ENCODE measurements at places on chromosomes 5 and 9.

DNA sequence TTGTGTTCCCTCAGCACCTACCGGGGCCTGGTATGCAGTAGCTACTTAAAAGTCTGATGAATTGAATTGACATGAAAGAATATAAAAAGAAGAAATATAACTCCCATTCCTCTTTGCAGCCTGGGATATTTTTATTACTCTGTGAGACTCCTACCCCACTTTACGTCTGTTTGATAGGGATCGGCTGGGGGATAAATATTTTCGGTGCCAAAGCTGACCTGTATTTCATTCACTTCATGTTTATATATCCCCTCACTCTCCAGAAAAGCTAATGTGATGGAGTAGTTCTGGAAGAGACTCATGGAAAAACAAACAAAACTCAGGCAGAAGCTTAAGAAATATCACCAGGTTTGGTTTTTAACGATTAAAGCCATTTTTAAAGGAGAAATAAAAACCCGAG is 108.2 kb upstream of the TBC1D2 start:
- no peak for DNase-seq

GRCh38 chr5:135233477-135233876 is 165.6 kb downstream of the MACROH2A1 start:
- no peak for DNase-seq

- no peak for DNase-seq
Measured at GRCh38 chr5:94692581-94692980, 74.1 kb downstream of the SLF1 start.

DNA sequence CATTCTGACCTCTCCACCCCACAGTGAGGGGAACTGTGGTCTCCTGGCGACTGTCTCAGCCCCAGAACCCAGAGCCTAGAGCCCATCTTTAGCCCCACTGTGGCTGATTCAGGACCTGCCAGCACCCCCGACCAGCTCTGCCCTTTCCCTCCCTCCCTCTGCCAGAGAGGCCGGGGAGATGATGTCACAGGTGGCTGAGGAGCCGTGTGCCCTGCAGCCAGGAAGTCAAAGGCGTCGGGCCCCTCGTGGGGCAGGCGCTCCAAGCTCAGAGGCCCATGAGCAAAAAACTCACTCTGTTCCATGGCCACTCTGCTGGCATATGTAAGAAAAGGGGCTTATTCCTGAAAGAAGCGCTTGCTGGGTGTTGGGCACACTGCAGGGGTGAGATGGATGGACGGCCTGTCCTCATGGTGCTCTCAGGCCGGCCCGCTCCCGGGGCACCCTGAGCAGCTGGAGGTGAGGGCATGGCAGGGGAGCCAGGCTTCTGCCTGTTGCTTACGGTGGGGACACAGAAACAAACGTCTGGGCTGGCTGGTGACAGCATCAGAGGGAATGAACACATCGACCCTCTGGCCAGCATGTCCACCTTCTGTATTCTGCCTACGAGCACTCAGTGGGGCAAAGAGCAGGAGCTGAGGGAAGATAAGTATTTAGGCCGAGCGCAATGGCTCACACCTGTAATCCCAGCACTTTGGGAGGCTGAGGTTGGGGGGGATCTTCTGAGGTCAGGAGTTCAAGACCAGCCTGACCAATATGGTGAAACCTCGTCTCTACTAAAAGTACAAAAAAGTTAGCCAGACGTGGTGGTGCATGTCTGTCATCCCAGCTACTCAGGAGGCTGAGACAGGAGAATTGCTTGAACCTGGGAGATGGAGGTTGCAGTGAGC is 41.1 kb downstream of the LAMC3 start:
- no peak for DNase-seq

DNA sequence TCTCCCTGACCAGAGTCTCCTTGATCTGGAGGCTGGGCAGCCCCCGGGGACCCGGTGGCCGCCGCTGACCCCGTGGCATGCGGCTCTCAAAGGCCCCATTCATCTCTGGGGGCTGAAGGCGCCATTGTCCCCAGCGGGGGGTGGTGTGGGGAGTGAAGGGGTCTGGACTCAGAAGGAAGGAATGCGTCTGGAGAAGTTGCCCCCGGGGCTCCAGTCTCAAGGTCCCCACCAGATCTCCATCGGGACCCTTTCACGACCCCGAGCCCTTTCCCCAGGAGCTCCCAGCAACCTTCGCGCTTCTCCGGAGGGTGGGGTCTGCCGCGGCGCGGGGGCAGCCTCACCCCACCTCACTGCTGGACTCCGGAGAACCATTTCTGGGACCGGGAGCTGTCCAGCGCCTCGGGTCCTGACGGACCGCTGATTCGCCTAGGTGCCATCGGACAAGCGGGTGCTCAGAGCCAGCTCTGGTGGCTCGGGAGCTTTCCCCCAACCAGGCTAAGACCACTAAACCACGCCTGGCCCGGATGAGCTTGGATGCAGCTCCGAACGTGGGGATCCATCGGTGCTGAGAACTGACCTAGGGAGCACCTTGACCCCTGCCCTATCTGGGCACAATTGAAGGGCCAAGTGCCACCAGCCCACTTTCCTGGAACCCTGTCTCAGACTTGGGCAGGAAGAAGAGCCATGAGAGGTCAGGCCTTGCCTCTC is 5.1 kb upstream of the PCDH1 start:
- no peak for DNase-seq

- no peak for DNase-seq
Measured at GRCh38 chr5:111309384-111309783, 85.2 kb downstream of the CAMK4 start.

DNA sequence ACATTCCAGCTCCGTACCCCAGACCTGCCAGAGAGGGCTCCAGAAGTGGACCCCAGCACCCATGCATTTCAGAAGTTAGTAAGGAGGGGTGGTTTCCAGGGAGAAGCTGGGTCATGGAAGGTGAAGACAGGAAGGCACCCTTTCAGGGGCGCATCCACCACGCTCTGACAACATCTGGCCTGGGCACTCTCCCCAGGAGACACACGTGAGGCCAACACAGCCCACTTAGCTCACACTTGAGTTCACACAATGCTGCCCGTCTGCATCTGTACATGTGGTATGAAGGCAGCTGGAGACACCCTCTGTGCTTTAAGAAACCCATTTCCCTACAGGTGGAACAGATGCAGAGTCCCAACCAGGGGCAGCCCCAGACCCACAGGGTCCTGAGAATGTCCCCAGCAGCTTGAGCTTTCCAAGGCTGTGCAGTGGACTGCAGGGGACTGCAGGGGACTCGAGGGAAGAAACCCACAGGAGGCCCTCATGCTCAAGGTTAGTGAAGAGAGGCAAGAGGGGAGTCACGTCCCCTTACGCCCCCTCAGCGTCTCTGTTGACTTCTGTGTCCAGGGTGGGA is 326.8 kb upstream of the IRX1 start:
- no peak for DNase-seq

- DNase-seq: no peak
Measured at GRCh38 chr5:122499585-122499984, 187.5 kb downstream of the SNCAIP start.

DNA sequence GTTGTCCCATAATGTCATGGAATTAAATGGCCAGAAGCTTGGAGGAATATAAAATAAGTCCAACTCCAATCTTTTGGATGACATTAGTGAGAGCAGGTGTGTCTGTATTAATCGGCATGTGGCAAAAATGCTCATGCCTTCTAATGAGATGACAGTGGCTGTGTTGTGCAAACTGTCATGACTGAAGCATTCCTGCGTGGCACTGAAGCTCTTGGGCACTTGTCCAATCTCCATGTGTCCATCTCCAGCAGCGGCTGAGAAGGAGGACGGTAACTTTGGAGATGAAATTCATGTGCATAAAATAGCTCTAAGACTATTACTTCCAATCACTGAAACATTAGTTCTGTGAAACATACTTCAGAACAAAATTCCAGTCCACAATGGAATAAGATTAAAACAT is 697.5 kb upstream of the GRAMD2B start:
- DNase-seq: no peak

GRCh38 chr9:34519321-34520020 is 3.3 kb downstream of the ENHO start:
- DNase-seq: no peak

GRCh38 chr5:131475541-131475941 is 159.5 kb downstream of the RAPGEF6 start:
- DNase-seq: no peak

- DNase-seq: no peak
Measured at GRCh38 chr5:130164966-130165365, 260.7 kb downstream of the CHSY3 start.

DNA sequence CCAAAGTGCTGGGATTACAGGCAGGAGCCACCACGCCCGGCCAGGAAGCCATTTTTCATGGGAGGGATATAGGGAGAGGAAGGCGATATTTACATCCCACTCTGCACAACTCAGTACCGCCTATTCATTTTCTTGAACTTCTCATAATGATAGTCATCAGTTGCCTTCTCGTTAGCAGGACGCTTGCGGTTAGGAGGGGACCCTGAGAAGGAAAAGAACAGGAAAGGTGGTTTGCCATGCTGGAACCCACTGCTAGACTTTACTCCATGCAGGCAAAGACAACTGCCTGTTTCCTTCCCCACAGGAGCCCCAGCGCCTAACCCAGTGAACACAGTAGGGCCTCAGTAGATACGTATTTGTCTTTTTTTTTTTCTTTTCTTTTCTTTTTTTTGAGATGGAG is 4.1 kb upstream of the TOR1A start:
- no peak for DNase-seq

DNA sequence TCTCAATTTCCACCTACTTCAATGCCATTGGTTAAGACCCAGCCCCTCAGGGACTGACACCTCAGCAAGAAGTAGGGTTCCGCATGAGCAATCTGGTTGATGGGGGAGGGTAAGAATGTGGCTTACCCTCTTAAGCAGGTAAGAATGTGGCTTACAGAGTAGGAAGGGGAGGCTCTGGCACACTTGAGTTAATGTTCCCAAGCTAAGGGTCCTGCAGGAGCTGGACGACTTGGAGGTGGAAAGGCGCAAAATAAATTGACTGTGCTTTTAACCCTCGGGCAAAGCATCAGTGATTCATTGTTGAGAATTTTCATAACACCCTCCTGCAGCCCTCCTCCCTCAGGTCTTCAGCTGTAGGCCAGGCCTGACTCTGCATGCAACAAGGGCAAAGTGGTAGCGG is 24.9 kb upstream of the ADRA1B start:
- DNase-seq: peak; percentile 45

DNA sequence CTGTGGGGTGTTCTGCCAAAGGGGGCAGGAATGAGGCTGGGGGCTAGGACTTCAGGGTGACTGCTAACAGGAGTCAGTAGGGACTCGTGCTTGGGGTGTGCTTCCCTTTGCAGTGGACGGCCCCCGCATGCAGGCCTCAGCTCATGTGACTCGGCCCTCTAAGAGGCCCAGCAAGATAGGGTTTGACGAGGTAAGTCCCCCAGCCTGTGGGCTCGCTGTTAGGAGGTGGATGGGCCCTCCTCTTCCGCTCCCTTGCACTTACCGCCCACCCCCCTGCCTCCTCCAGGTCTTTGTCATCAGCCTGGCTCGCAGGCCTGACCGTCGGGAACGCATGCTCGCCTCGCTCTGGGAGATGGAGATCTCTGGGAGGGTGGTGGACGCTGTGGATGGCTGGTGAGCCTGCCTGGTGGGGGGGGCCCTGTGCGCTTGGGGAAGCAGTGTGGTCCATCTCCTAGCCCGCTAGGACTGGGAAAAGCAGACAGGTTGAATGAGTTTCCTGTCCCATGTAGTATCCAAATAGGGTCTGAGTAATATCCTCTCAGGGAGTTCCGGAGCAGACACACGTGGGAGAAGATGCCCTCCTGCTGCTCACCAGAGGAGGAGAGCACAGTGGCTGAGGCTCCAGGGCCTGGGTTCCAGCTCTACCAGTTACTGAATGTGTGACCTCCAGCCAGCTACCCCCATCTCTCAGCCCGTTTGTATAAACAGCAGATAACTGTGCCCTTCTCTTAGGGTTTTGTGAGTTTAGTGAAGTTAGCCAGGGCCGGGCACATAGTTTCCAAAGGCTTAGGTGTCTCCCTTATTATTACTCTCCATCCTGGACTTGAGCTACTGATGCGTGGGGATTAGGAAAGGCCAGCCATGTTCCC is 8.2 kb downstream of the CERCAM start:
- DNase-seq: peak; percentile 28

- DNase-seq: no peak
Measured at GRCh38 chr9:98583417-98583816, 125.3 kb downstream of the GABBR2 start.

DNA sequence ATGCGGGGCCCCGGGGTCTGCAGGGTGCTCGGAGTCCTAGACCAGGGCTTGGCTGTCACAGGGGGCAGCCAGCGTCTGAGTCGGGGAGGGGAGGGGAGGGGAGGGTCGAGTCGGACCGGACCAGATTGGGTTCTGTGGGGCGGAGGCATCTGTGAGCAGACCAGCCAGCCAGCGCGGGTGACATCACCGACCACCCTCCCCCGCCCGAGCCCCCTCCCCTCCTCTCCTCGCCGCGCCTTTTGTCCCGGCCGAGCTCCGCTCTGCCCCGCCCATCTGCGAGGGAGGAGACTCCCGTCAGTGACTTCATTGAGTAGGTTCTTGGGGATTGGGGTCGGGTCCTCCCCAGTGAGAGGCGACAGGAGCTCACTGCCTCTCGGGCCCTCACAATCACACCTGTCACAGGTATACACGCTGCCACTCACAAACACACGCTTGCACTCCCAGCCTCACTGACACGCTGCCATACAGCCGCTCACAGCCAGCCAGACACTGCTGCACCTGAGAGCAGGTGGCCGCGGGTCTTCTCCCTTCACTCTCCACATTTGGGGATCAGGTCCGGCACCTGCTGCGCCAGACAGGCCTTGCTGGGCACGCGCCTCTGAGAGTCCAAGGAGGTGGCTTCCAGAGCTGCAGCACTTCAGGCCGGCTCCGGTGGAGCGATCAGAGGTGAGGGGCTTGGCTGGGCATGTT is 546 bp downstream of the DNAJB5 start:
- DNase-seq: peak; percentile 80

DNA sequence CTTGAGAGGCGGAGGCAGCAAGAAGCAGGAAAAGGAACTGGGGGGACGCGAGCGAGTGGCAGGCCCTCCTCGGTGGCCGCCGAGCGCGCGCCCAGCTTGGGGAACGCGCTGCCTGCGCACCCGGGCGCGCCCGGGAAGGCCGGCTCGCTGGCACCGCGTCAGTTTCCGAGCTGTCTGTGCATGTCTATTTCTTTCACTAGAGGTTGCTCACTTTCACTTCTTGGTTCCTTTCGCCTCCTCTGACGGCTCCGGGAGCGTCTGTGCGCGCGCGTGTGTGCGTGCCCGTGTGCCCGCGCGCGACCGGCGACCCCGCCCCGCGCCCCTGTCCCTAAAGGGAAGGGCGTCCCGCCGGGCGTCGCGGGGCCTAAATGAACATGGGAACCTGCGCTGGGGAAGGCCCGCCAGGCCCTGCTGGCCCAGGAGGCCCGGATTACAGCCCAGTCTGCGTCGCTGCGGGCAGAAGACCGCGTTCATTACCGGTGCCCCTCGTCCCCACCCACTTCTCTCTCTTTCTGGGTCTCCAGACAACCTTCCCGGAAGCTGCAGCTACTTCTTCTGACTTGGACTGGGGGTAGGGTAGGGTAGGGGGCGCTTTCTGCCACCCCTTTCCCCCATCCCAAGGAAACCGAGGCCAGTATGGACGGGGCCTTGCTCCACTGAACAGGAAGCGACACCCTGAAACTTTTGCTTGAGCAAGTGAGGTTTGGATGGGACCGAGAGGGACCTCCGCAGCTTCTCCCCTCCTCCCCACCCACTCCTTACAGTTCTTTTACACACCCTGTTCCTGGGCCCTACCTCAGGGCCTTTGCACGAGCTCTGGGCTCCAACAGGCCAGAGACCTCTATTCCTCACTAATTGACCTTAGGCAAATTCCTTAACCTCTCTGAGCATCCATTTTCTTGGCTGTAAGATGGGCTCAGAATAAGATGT is 205.8 kb upstream of the IER5L start:
- peak; percentile 40 for DNase-seq

- DNase-seq: no peak
Measured at GRCh38 chr5:119458911-119459632, 6.8 kb downstream of the HSD17B4 start.
